Testis (tissue), 5 donors: ENCODE measurements at places on chromosomes 6 and 20.

GRCh38 chr20:49230561-49231133 lies 11.4 kb downstream of the DDX27 start:
- no peak for DNase-seq

DNA sequence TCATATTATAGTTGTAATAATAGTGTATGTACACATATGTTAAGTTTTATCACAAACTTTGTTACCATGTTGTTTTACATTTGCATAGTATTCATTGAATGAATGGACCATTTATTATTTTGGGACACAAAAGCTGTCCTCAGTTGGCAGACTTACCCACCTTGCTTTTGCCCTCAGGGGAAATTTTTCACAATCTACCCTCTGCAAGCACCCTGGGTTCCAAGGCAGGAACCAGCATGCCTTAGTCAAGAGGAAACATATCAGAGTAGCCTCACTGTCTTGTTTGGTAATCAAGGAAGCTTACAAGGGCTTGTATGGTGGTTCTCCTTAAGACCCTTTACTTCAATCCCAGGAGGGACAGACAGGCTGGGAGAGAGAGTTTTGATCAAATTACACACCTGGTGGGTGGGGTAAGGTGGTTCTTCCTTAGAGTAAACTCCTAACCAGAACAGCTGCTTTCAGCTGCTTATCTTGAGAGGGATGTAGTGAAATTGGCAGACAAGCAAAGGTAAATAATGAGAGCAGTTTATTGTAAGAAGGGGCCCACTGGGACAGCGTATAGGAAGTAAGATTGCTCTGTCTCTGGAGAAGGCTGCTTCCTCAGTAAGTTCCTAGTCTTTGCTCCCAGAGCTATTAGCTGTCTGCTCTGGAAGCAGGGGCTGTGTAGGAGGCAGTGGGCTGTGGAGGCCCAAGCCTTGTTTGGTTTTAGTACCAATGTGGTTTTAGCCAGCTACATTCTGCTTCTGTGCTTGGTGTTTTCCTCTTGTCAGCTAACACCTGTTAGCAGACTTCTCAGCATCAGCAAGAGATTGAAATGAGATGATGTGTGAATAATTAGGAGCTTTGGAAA lies 31.1 kb downstream of the BRPF3 start:
- DNase-seq: no peak

DNA sequence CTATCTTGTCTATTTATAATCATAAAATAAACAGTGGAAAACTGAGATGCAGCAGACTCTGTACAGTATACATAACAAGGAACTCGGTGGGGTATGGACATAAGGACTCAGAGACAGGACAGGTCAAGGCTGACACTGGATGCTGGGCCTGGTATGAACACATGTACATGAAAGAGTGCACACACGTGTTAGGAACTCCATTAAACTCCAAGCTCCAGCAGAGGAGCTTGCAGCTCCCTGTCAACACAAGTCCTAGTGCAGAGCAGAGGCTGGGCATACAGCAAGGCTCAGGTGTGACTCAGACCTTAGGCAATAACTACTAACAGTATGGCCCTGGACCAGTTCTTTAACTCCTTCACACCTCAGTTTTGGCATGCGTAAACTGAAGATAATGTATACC lies 17.1 kb downstream of the NAPB start:
- no peak for DNase-seq

- DNase-seq: no peak
Measured at GRCh38 chr20:51309128-51309527, 233.4 kb downstream of the NFATC2 start.

DNA sequence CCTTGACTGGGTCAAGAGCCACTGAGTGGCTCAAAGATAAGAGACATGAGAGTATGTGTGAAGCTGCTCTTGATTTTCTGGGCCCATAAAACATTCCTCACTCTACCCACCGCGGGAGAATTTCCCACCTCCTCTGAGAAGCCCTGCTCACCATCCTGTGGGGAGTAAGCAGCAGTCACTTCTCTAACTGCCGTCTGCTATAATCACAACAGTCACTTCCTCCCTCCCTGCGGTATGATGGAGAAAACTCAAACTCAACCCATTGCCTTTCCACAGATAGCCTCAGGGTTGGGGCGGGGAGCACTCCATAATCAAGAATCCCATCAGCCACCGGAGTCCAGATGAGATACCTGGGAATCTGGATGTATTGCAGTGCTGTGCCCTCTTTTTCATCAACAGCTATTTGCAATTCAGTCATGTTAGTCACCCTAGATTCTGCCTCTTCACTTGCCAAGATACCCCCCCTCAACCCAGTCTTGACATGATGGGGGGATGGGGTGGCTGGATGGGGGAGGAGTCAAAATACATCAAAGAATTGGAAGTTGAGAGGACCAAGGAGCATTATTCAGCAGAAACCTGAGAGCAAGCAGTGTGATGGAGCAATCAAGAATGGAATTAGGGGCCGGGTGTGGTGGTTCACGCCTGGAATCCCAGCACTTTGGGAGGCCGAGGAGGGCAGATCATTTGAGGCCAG lies 5.1 kb downstream of the MOCS1 start:
- no peak for DNase-seq
